HCT116 (cell line): ENCODE measurements at places on chromosomes 3 and 15. TPM values are rescaled to one million over a fixed set of nuclear protein-coding genes. Genes with fewer than 3 reads are reported as not detected.

DNA sequence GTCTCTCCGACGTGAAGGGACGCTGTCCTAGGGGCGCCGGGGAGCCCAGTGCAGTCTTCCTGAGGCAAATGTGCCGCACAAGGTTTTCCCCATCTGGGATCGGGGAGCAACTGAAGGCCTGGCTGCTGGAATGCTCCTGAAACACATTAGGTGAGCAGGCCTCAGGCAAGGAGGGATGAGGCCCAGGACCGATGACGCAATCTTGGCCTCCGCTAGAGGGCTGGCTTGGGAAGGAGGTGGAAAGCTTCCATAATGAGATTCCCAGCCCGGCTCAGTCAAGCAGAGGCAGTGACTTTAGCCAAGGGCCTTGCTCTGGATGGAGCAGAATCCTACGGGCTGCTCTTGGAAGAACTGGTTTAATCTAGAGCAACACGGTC lies 50.8 kb downstream of the CPN2 start:
- no peaks in the 10 kb centered on the region for H3K36me3 ChIP-seq
- no peak overlapping the region for H3K4me3 ChIP-seq
- peaks cover 39% of the 10 kb centered on the region for H3K4me1 ChIP-seq
- no peak for DNase-seq

Gene RAD18
- total RNA-seq: 28.7 TPM

Gene ISL2
- 11.6 TPM for total RNA-seq

GRCh38 chr3:171173736-171174135 lies 147.2 kb upstream of the SLC2A2 start:
- no peak for DNase-seq
- H3K4me1 ChIP-seq: no peaks in the 10 kb centered on the region
- no peak overlapping the region for H3K4me3 ChIP-seq
- H3K27me3 ChIP-seq: no peaks in the 10 kb centered on the region
- H3K36me3 ChIP-seq: no peaks in the 10 kb centered on the region

DNA sequence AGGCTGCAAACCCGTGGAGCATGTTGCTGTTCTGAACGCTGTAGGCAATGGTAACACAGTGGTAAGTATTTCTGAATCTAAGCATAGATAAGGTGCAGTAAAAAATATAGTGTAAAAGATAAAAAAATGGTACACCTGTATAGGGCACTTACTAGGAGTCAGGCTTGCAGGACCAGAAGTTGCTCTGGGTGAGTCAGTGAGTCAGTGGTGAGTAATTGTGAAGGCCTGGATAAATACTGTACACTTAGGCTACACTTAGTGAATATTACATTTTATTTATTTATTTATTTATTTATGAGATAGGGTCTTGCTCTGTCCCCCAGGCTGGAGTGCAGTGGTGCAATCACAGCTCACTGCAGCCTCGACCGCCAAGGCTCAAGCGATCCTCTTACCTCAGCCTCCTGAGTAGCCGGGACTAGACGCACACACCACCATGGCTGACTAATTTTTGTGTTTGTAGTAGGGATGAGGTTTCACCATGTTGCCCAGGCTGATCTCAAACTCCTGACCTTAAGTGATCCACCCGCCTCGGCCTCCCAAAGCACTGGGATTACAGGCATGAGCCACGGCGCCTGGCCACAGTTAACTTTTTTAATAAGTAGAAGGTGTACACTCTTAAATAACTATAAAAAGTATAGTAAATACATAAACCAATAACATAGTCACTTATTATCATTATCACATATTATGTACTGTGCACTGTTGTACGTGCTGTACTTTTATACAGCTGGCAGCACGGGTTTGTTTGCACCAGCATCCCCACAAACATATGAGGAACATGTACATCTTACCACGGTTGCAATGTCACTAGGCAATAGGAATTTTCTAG lies 155.1 kb downstream of the IGF1R start:
- no peaks in the 10 kb centered on the region for H3K36me3 ChIP-seq
- H3K4me3 ChIP-seq: no peak overlapping the region
- H3K27ac ChIP-seq: no peak overlapping the region; the same call in 1 of the 2 replicates
- H3K27me3 ChIP-seq: no peaks in the 10 kb centered on the region

Gene ADAMTS7
- 12.0 TPM for total RNA-seq

DNA sequence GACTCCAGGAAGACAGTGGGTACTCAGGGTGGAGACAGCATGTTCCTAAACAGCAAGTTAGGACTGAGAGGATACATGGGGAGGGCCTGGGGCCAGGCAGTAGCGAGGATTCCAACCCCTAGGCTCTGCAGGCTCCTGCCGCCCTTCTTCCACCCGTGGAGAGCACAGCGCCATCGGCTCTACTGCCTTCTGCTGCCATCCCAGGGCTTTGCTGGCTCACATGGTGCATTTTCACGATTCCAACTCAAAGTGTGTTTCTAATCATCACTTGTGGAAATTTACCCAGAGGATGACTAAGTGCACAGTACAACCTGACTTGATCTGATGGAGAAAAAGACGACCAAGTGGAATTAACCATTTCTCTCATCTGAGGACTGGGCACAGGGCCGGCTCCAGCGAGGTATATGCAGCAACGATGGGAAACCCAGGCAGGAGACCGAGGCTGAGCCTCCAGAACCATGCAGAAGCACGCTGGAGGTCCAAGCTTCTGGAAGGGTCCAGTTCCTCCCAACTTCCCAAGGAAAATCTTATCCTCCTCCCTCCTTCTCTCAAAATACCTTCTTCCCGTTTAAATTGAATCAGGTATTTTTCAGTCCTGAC lies 104.6 kb downstream of the LRIG1 start:
- H3K4me3 ChIP-seq: no peak overlapping the region
- no peak overlapping the region for H3K27ac ChIP-seq
- no peaks in the 10 kb centered on the region for H3K4me1 ChIP-seq
- no peaks in the 10 kb centered on the region for H3K36me3 ChIP-seq
- no peaks in the 10 kb centered on the region for H3K27me3 ChIP-seq
- DNase-seq: no peak

DNA sequence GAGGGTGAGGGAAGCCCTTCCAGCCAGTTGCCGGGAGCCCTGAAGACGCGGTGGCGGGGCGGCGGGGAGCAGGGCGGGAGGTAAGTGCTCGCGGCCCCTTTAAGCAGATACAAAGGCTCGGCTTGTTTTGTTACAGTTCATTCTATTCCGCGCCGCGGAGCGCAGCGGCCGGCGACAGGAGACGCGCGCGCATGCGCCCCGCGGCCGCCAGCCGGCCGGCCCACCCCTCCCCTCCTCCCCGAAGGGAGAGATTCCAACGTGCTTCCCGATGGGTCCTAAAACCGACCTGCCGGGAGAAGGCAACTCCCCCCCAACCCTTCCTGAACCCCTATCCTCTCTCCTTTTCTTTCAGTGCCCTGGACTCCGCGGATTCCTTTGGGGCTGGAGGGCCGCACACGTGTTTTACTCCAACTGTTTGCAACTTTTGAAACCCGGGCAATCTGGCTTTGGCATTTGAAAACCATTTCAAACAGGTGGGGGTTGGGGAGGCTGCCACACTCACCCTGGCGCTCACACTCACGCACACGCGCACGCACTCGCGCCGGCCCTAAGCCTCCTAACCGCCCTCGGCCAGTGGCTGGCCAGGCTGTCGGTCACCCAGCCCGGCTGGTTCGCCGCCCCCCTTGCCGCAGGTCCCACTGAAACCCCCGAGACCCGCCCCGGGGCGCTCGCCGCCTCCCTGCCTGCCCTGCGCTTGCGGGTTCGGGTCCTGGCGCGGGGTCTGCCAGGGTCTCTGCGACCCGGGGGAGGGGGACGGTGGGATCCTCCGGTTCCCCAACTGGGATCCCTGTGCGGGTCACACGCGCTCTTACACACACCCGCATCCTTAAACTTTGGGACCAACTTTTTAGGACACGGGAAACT lies at the start of gene MAGI1:
MAGI1 (minus strand) TSS at position 193 of the 864 bp plus-strand sequence. CDS start 610 bp downstream, outside the sequence.
- peak; percentile 88 for DNase-seq
- no peaks in the 10 kb centered on the region for H3K36me3 ChIP-seq
- H3K27me3 ChIP-seq: no peaks in the 10 kb centered on the region
- peak within 1 kb of the TSS; percentile 81 for H3K4me3 ChIP-seq

DNA sequence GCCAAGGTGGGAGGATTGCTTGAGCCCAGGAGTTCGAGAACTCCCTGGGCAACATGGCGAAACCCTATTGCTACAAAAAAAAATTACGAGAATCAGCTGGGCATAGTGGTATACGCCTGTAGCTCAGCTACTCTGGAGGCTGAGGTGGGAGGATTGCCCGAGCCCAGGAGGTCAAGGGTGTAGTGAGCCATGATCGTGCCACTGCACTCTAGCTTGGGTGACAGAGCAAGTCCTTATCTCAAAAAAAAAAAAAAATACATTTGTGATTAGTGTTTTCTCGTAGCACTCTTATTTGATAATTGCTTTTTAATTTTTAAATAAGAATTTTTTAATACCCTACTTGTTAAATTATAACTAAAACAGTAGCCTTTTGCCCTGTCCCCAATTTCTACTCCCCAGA lies 18.4 kb downstream of the IREB2 start:
- H3K36me3 ChIP-seq: no peaks in the 10 kb centered on the region
- H3K27me3 ChIP-seq: no peaks in the 10 kb centered on the region
- no peak overlapping the region for H3K27ac ChIP-seq
- H3K4me3 ChIP-seq: no peak overlapping the region

- H3K27ac ChIP-seq: no peak overlapping the region
- H3K36me3 ChIP-seq: peaks cover 9% of the 10 kb centered on the region; the same call in 1 of the 2 replicates
- DNase-seq: no peak
- no peaks in the 10 kb centered on the region for H3K4me1 ChIP-seq
- H3K4me3 ChIP-seq: no peak overlapping the region
Measured at GRCh38 chr15:58921267-58921790, 12.2 kb downstream of the SLTM start.

- H3K27me3 ChIP-seq: no peaks in the 10 kb centered on the region
- peaks cover 28% of the 10 kb centered on the region for H3K4me1 ChIP-seq
- H3K4me3 ChIP-seq: peak overlapping the region; percentile 81
- peak overlapping the region; percentile 88 for H3K27ac ChIP-seq
Measured at GRCh38 chr3:66037330-66037985, 1.3 kb downstream of the MAGI1 start.

Gene ANKRD34C
- not detected for total RNA-seq

Gene CAMP
- not detected for total RNA-seq

- no peak overlapping the region; the same call in 1 of the 2 replicates for H3K27ac ChIP-seq
- no peak for DNase-seq
- no peaks in the 10 kb centered on the region for H3K36me3 ChIP-seq
Measured at GRCh38 chr3:152835601-152836102, 721 bp downstream of the P2RY1 start.

- H3K4me1 ChIP-seq: peaks cover 12% of the 10 kb centered on the region; the same call in 1 of the 2 replicates
- DNase-seq: no peak
- H3K27ac ChIP-seq: no peak overlapping the region
- H3K36me3 ChIP-seq: no peaks in the 10 kb centered on the region
Measured at GRCh38 chr3:126519506-126520455, 2.2 kb upstream of the UROC1 start.

Gene CEP70
- 38.7 TPM for total RNA-seq

GRCh38 chr3:98733053-98733811 lies 29.9 kb upstream of the ST3GAL6 start:
- H3K27me3 ChIP-seq: no peaks in the 10 kb centered on the region
- peak overlapping the region; percentile 82 for H3K4me3 ChIP-seq
- peaks cover 8% of the 10 kb centered on the region for H3K4me1 ChIP-seq
- DNase-seq: no peak
- H3K27ac ChIP-seq: peak overlapping the region; percentile 83
- no peaks in the 10 kb centered on the region for H3K36me3 ChIP-seq

- H3K27me3 ChIP-seq: no peaks in the 10 kb centered on the region
- peak; percentile 40 for DNase-seq
- H3K36me3 ChIP-seq: no peaks in the 10 kb centered on the region
Measured at GRCh38 chr3:135992072-135992471, 26.5 kb downstream of the PPP2R3A start.

- H3K36me3 ChIP-seq: no peaks in the 10 kb centered on the region
- no peak for DNase-seq
- H3K4me3 ChIP-seq: no peak overlapping the region
- no peak overlapping the region for H3K27ac ChIP-seq
- H3K4me1 ChIP-seq: no peaks in the 10 kb centered on the region
Measured at GRCh38 chr3:133464573-133464972, 64.7 kb downstream of the BFSP2 start.

Gene CEP19
- total RNA-seq: 2.7 TPM

Gene SLC2A2
- total RNA-seq: not detected

DNA sequence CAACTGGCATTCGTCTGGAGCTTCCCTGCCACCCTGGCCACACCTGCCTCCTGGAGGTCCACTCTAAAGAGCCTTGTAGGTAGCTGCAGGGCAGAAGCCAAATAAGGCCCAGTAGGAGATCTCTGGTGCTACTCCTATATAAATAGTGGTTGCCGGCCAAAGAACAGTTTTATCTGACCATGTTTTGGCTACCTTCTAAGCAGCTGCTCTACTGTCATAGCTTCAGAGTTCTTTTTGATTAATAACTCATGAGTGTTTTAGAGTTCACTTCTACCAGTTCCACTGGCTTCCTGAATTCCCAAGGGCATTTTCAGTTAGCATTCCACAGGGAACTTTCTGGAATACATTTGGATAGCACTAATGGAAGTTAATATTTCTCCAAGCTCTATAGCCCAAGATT lies 154.6 kb downstream of the B3GALNT1 start:
- no peak overlapping the region for H3K27ac ChIP-seq
- no peak for DNase-seq
- no peaks in the 10 kb centered on the region for H3K4me1 ChIP-seq
- no peaks in the 10 kb centered on the region for H3K27me3 ChIP-seq

Gene ZIC4
- not detected for total RNA-seq

DNA sequence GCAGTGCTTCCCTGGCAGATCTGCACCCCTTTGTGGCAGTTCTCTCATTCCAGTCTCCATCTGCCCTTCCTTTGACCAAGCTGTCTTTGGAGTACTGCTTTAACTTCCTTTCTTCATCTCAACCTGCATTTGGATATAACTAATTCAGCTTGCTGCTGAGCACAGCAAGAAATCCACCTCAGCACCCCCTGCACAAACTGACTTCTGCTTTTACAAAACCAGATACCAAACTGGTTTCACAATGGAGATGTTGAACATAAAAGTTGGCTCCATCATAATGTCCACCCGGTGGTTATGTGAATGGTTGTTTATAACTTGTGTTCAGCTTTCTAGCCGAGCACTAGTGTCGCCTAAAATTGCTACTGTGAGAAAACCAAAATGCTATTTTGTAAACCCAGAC lies 341.1 kb upstream of the SEMA6D start:
- H3K36me3 ChIP-seq: no peaks in the 10 kb centered on the region
- no peaks in the 10 kb centered on the region for H3K4me1 ChIP-seq
- no peak for DNase-seq
- no peak overlapping the region for H3K4me3 ChIP-seq
- H3K27me3 ChIP-seq: no peaks in the 10 kb centered on the region

- H3K27ac ChIP-seq: no peak overlapping the region
- H3K4me1 ChIP-seq: no peaks in the 10 kb centered on the region
- peaks cover 5% of the 10 kb centered on the region; the same call in 1 of the 2 replicates for H3K27me3 ChIP-seq
- H3K4me3 ChIP-seq: no peak overlapping the region
Measured at GRCh38 chr3:11982341-11982941, 21.7 kb upstream of the SYN2 start.

DNA sequence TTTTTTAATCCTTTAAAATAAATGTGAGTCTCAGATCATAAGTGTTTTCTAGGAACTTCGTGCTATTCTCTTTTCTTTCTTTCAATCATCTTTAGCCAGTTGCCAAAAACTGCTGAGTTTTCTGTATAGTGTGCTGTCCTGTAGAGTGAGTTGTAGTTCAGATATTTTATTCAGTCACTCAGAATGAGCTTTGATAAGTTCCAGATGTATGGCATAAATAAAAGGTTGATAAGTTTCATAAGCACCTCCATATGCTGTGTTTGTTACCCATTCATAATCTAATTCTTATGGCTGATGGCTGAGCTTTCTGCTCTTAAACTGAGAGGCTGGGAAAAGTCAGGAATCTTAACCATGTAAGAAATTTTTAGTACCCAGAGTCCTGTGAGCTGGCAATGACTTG lies 59.3 kb upstream of the COL6A6 start:
- H3K27me3 ChIP-seq: peaks cover 18% of the 10 kb centered on the region; the same call in 1 of the 2 replicates
- H3K4me3 ChIP-seq: no peak overlapping the region
- no peak for DNase-seq

Gene TIMP4
- total RNA-seq: not detected
